ENCODE measurements at places on chromosomes 11 and 22.
A peak's percentile ranks its signal among the peaks of the same experiment; 100 is the strongest.

DNA sequence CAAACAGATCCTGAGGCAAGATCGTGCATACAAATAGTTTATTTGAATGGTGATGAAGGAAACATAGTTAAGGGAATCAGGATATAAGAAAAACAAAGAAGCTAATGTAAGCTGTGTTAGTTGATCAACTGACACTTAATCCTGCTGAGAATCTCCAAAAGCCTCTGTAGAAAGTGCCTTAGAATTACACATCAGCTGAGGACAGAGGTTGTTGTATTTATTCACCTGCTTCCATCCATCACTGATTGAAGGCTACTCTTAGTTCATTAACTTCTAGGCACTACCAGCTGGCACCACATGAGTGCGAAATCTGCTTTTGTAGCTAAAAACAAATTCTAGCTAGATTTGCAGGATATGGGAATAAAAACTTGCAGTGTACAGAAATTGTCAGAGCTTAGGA lies 1082.0 kb upstream of the CNTN5 start:
- DNase-seq = no peak

GRCh38 chr11:76621868-76622267 lies 48.7 kb downstream of the LRRC32 start:
- no peak for DNase-seq

GRCh38 chr22:20273758-20274181 lies 5.7 kb upstream of the RTN4R start:
- no peak for DNase-seq

GRCh38 chr22:29154364-29155048 lies 51.2 kb upstream of the EMID1 start:
- peak; percentile 64 for DNase-seq

DNA sequence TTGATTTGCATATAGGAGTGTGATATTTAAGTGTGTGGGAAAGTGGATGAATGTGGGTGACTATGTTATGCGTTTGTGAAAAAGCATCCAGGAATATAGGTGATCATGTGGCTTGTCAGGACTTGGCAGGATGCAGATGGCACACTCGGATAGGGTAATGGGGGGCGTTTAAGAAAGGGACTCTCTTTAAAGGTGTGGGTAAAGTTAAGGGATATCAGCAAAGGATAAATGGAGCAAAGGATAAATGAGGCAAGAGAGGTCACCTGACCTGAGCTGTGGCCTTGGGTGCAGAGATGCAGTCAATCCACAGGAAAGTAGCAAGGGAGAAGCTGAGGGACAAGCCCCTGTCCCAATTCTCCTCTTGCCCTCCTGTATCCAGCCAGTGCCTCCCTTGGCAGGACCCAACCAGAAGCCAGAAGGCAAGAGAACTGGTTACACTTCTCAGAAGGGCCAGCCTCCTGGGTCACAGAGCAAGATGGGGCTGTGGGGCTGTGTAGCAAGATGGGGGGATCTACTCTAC lies 47.5 kb upstream of the GRAMD1B start:
- DNase-seq = no peak

GRCh38 chr22:20455709-20456063 lies 18.1 kb upstream of the SCARF2 start:
- no peak for DNase-seq

- no peak for DNase-seq
Observed at GRCh38 chr11:102046841-102047240, 396 bp upstream of the CFAP300 start.

All from right renal cortex interstitium (tissue), 3 donors.